Activated CD4-positive, CD25-positive, alpha-beta regulatory T cell (primary cell): ENCODE measurements at places on chromosomes 16 and 17.

- DNase-seq = no peak
Measured at GRCh38 chr16:59295474-59295873, 561.4 kb upstream of the GOT2 start.

GRCh38 chr17:42424991-42425610 lies 2.0 kb upstream of the CAVIN1 start:
- DNase-seq = no peak

GRCh38 chr17:52686140-52686539 lies 527.6 kb upstream of the CA10 start:
- no peak for DNase-seq

GRCh38 chr17:19374136-19374535 lies 4.2 kb upstream of the MAPK7 start:
- no peak for DNase-seq

DNA sequence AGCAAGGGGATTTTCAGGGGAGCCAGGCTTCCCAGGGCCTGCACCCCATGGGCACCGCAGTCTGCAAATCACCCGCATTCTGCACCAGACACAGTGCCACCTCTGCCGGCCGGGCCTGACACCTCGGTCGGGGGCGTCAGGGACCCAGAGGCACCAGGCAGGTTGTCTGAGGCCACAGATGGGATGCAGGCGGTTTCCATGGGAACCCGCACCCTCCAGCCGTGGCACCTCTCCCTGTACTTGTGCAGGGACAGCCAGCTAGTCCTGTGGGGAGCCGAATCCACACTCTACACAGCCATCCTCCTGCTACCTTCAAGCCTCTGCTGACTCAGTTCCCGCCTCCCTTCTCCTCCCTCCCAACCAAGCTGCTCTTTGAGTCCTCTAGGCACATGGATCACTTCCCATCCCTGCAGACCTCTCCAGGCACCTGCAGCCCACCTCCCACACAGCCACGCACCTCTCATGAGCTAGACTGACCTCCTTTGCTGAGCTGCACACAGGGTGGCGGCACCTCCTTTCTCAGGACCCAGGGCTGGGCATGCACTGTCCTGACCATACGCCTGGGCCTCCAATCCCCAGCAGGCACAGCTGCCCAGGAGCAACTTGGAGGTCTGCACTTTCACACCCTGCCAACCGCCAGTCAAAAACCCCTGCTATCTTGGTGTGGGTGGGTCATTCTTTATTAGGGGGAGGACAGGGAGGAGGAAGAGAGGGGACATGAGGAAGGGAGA lies 119.5 kb downstream of the C16orf78 start:
- no peak for DNase-seq
